Posterior cingulate gyrus (tissue), 11 donors: ENCODE measurements at places on chromosomes 6 and 20.
A peak's percentile ranks its signal among the peaks of the same experiment; 100 is the strongest.

GRCh38 chr6:44000164-44000842 lies 126.9 kb downstream of the MRPL14 start:
- DNase-seq: peak; percentile 70

- peak; percentile 78 for DNase-seq
Observed at GRCh38 chr20:21505161-21505809, 8.6 kb downstream of the NKX2-2 start.

DNA sequence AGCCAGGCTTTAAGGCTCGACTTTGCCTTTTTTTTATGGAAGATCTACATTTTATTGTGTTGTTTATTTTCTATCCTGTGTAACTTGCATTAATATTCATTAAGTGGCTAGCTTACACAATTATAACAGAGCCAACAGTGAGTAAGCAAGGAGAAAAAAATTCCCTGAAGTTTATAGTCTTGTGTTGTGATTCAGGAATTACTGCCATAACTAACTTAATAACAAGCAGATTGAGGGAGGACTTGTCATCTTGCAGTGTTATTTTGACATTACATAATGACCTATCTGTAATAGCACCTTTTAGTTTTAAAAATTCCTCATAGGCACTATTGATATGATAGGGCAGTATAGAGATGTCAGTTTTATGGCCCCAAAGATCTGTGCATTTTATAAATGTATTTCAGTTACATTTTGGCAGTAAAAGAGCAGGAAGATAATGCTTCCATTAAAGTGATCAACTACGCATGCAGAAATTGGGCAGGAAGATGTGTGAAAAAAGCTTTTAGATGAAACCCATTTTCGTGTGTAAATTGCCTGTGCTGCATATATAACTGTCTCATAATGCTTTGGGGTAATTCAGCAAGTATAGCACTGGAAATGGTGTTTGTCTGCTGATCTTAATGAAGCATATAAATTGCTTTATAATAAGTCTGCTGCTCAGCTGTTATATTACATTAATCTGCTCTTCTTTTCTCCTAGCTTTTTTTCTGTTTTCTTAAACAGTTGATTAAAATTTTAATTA lies 123.0 kb downstream of the SMAP1 start:
- DNase-seq: no peak

- DNase-seq: no peak
Observed at GRCh38 chr6:166194914-166195859, 27.5 kb upstream of the TBXT start.

DNA sequence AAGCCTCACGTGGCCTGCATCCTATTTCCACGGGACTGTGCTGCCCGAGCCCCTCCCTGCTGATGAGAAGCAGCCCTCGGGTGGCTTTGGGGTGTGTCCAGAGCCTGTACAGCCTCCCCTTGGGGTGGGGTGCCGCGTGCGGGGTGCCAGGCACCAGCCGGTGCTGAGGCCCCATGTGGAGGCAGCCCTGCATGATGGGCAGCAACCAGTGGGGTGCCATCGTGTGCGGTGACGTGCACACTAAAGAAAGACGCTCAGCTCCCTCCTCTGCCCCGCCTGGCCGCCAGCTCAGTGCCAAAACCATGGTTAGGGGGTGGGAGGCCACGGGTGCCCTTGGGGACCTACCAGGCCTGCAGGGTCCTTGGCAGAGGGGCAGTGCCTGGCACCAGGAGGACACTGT lies 26.2 kb downstream of the NTSR1 start:
- DNase-seq: peak; percentile 5

- no peak for DNase-seq
Observed at GRCh38 chr6:20932284-20932683, 398.0 kb downstream of the CDKAL1 start.

- DNase-seq: no peak
Observed at GRCh38 chr20:31833931-31834521, 11.4 kb downstream of the FOXS1 start.

- DNase-seq: no peak
Observed at GRCh38 chr6:41724586-41725501, 10.6 kb downstream of the TFEB start.

DNA sequence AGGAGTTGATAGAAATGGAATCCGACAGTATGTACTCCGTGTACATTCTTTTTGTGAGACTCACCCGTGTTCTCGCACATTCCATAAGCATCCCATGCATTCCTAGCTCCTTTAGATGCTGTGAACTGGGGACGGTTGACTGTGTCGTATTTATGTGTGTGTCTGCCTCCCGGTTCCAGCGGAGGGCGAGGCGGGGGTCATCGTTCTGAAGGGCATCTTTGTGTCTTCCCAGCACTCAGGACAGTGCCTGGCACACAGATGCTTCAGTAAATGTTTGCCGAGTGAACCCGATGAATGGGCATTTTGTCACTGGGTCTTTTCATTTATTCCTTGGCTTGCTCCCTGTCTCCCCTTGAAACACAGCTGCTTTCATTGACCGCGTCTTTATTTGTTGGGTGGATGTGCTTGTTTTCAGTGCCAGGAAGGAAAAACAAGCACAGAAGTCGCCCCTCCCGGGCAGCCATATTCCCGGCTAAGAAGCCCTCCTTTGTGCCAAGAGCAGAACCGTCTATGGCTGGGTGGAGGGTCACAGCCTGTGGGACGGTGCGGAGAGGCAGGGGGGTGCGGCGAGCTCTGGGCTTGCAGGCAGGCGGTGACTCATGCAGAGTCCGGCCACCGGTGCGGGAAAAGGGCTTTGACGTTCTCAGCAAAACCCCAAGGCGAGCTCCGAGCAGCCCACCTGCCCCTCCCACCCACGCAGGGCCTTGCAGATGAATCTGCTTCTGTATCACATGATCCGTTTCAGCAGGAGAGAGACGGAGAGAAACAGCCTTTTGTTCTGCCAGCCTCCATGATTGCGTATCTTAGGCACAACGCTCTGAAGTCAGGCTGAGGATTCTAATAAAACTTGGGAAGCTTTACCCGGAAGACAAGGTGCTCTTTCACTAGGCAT lies 11.2 kb upstream of the PSMG4 start:
- peak; percentile 75 for DNase-seq

DNA sequence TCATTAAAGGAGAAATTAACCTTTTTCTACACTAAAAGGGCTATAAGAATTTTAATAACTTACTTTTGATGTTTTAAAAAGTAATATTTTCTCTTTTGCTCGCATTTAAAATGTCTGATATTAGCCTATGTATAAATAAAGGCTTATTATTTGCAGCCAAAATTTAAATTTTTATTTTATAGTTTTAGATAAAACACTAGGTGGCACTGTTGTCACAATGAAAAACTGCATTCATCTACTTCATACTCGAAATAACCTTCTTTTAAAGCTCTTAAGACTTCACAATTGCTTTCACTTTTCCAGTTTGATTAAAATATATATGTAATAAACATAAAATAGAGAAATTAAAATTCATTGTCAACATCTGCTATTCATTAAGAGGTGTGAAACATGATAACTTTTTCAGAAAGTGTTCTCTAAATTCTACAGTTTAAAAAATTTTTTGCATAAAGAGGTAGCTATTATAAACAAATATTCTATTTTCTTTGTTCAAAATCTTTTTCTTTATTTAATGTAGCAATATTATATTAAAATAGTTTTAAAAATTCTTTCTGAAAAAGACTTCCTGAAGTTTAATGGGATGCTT lies 78.8 kb upstream of the DEFB112 start:
- no peak for DNase-seq

DNA sequence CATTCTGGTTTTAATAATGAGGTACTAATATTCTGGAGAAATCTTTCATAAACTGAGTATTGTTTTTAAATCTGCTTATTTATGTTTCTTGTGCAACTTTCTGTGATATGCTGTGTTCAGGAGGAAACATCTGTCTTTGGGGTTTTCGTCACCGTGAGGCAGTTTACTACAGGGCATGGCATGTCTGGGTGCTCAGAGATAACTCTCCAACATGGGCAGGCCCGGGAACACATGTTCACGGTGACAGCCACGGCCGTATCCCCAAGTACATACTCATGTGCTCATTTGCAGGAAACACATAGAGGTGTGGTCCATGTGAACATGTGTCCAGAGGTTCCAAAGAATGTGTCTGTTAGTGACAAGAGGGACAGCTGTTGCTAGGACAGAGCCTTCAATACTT lies 62.1 kb upstream of the CNKSR3 start:
- no peak for DNase-seq

DNA sequence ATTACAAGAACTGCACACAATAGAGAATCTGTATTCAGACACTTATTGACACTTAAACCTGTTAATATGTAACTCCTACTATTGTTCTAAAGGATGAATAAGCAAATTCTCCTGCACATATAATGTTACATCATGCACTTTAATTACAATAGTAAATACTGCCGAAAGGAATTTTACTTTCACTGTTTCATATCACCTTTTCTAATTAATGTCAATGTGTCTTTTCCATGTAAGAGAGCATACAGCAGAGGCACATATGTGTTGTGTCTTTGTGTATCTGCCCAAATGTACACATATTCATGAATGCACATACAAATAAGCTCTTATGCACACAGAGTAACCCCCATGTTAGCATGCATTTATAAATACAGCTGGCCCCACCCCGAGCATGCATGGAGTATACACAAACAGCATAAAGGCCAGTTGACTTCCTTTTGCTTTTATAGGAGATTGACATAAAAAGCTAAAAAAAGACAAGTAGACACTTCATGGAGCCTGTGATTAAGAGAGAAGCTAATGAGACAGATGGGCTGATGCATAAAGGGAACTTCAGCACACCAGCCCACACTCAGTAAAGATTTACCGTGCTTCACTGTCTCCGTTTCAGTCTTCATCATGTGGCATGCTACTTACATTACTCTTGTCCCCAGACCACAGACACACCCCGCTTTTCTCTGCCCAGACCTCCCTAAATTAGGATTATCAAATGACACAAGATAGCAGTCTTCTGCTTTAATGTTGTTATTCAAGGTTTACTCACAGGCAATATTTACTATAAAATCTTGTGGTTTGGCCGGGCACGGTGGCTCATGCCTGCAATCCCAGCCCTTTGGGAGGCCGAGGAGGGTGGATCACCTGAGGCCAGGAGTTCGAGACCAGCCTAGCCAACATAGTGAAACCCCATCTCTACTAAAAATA lies 184.6 kb downstream of the ATXN1 start:
- no peak for DNase-seq

DNA sequence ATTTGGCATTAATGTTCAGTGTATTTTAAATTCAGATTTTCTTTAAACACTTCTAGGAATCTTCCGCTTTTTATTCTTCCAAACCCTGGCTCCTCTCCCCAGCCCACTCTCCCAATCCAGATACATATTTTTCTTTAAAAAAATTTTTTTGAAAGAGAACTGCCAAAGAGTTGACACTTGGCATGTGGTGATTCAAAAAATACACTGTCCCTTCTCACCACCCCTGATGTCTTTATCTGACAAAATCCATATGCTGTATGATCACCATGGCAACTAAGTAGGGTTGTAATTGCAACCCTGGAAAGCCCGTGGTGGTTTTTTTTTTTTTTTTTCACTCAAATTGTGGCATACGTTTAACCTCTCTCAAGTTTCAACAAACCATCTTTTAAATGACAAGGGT lies 355.8 kb upstream of the SASH1 start:
- DNase-seq: no peak

DNA sequence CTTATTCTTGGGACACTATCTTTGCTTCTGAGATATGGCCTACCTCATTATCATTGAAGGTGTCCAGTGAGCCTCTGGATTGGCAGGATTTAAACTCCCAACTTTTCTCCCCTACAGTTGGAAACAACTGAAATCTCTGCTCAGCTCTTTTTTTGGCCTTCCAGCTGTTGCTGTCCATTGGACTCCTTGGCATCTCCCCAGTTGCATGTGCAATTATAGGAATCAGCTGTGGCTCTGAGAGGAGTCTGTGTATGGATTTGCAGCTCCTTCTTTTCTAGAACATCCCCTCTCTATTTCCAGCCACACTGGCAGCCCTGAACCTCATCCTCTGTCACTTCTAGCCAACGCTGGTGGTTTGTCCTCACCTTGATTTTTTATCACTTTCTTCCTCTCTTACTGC lies 21.2 kb downstream of the RAB22A start:
- no peak for DNase-seq

DNA sequence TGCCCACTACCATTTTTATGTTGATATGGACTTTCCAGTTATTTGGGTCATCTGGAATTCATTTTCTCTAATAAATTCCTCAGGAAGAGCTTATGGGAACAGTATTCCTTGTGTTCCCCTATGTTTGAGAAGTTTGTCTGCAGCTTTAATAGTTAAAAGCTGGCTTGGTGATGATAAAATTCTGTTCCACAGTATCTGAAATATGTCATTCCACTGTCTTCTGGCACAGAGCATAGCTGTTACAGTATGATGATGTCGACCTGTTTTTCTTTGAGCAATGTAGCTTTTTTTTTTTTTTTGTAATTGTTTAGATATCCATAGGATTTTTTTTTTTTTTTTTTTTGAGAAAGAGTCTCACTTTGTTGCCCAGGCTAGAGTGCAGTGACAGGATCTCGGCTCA lies 43.2 kb downstream of the NCOA3 start:
- no peak for DNase-seq

DNA sequence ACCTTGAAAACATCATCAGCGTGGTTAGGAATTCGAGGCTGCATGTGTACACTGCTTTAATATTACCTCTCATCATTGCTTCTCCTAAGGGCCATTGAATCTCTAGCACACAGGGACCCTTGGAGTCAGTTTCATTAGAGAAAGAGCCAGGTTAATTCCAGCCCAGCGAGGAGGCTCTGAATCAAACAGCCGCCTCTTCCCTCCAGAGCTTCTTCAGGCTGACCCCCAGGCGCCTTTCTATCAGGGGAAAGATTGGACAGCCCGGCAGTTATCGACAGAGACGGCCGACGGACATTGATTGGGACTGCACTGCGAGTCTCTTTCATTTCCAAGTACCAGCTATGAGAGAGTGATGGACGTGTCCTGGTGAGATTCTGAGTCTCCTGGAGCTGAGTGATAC lies 159.2 kb downstream of the ANKRD60 start:
- no peak for DNase-seq

DNA sequence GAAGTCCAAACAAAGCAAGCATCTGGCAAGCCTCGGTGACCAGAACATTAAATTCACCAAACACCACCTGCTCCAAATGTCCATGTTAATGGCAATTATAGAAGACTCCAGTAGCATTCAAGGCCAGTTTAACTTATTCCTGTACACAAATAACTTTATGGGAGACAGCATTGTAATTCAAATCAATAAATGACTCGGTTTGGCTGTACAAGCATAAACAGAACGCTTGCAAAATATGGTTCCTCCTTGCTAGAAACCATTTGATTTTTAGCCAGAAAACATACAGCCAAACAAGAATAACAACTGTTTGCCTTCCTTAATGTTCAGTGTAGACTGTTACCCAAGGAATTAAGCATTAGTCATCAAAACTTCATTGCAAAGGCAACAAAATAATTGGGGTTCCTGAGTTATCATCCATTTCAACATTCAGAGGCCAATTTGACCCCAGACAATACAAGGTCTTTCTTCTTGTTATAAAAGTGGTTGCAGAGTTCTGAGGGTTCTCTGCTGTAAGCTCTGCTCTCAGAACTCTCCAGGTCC lies 125.1 kb downstream of the BFSP1 start:
- DNase-seq: no peak
